Panc1 (cell line): ENCODE measurements at places on chromosomes 3 and 15.

- H3K27me3 ChIP-seq = no peaks in the 10 kb centered on the region
- no peak overlapping the region for H3K27ac ChIP-seq
- no peak overlapping the region for H3K4me3 ChIP-seq
- H3K4me1 ChIP-seq = no peaks in the 10 kb centered on the region
- H3K36me3 ChIP-seq = no peaks in the 10 kb centered on the region
- DNase-seq = no peak
Measured at GRCh38 chr3:56758539-56758981, 43.2 kb downstream of the ARHGEF3 start.

GRCh38 chr3:127120851-127121647 is 71.9 kb upstream of the PRR23E start:
- no peak overlapping the region for H3K4me3 ChIP-seq
- no peak for DNase-seq
- no peaks in the 10 kb centered on the region for H3K4me1 ChIP-seq
- peaks cover 10% of the 10 kb centered on the region for H3K27me3 ChIP-seq

DNA sequence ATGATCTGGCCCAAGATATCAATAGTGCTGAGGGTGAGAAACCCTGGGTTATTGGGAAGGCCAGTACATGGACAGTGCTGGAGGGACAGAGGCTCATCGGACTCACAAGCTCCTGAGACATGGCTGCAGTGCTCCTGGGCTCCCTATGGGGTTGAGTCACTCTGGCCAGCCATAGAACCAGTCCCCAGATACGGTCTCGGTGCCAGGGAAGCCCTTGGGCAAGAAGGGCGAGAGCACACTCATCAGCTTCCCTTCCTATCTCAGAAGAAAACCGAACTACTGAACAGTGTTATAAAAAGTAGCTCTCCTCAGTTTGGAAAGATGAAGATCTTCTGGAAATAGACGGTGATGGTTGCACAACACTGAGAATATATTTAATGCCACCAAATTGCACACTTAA is 34.4 kb downstream of the POC1A start:
- H3K4me1 ChIP-seq = no peaks in the 10 kb centered on the region
- H3K27me3 ChIP-seq = no peaks in the 10 kb centered on the region
- DNase-seq = no peak
- H3K4me3 ChIP-seq = no peak overlapping the region
- no peak overlapping the region for H3K27ac ChIP-seq
- H3K36me3 ChIP-seq = no peaks in the 10 kb centered on the region

DNA sequence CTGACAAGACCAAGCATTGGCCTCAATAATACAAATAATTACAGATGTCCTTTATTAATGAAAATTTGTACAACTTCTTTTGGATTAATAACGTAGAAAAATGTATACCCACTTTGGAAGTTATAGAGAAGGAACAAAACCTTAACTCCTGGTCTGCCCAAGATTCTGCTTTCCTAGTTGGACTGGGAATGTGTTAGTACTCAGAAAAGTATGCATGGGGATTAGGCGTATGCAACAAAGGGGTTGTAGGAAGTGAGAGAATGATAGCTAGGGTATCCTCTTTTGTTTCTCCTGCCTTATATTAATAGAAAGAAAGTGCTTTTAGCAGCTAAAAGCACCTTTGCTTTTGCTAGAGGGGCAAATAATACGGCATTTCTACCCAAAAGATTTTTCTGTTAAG is 116.2 kb upstream of the LRRFIP2 start:
- no peak for DNase-seq
- no peak overlapping the region for H3K4me3 ChIP-seq
- no peaks in the 10 kb centered on the region for H3K27me3 ChIP-seq
- H3K36me3 ChIP-seq = peaks cover 2% of the 10 kb centered on the region; the same call in 1 of the 2 replicates

GRCh38 chr15:78879517-78880241 is 7.0 kb downstream of the MORF4L1 start:
- H3K27me3 ChIP-seq = no peaks in the 10 kb centered on the region
- H3K36me3 ChIP-seq = peaks cover 19% of the 10 kb centered on the region
- H3K4me3 ChIP-seq = no peak overlapping the region
- DNase-seq = no peak
- H3K4me1 ChIP-seq = peaks cover 49% of the 10 kb centered on the region
- no peak overlapping the region; the same call in 1 of the 2 replicates for H3K27ac ChIP-seq

- H3K36me3 ChIP-seq = no peaks in the 10 kb centered on the region
- DNase-seq = no peak
- no peaks in the 10 kb centered on the region for H3K27me3 ChIP-seq
- H3K4me1 ChIP-seq = peaks cover 21% of the 10 kb centered on the region
Measured at GRCh38 chr3:30344288-30344687, 262.1 kb upstream of the TGFBR2 start.

DNA sequence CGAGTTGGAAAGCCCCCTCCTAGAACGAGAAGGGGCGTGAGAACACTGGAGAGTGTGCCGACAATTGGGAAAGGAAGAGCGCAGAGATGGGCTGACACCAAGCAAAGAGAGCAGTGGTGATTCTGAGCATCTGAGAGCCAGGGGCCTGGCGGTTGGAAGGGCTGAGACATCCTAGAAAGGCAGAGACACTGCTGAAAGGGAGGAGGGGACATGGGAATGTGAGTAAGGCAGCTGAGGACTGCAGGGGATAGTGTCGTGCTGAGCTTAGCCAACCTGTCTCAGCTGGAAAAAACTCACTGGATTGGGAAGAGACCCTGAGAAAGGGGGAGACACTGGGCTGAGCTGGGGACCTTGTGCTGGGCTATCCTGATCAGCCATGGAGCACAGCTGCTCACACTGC is 58.1 kb upstream of the SLC6A6 start:
- H3K27ac ChIP-seq = no peak overlapping the region
- H3K27me3 ChIP-seq = no peaks in the 10 kb centered on the region
- no peaks in the 10 kb centered on the region for H3K36me3 ChIP-seq
- no peak for DNase-seq
- H3K4me1 ChIP-seq = no peaks in the 10 kb centered on the region; the same call in 1 of the 2 replicates

GRCh38 chr15:48493763-48494225 is 151.7 kb downstream of the FBN1 start:
- no peak overlapping the region for H3K4me3 ChIP-seq
- no peak for DNase-seq
- H3K36me3 ChIP-seq = no peaks in the 10 kb centered on the region
- no peaks in the 10 kb centered on the region for H3K4me1 ChIP-seq
- no peak overlapping the region for H3K27ac ChIP-seq

DNA sequence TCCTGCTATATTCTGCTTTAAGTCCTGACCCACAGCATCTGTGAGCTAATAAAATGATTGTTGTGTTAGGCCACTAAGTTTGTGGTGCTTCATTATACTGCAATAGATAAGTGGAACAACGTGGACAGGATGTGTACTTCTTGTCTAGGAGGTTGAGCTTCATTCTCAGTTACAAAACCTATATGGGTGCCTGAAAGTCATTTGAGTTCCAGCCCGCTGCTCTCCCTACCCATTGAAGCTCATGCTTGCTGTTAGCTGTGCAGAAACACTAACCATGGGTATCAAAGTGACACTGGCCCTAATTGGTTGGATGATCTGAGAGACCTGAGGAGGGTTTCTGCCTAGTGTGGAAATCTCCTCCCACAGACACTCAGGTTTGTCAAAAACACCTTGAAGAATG is 357.2 kb downstream of the PDCD6IP start:
- no peaks in the 10 kb centered on the region for H3K27me3 ChIP-seq
- no peaks in the 10 kb centered on the region for H3K36me3 ChIP-seq
- H3K27ac ChIP-seq = no peak overlapping the region
- no peak for DNase-seq
- no peak overlapping the region for H3K4me3 ChIP-seq
- no peaks in the 10 kb centered on the region for H3K4me1 ChIP-seq

GRCh38 chr3:184158404-184158803 is 3.2 kb downstream of the DVL3 start:
- peaks cover 5% of the 10 kb centered on the region; the same call in 1 of the 2 replicates for H3K36me3 ChIP-seq
- no peak for DNase-seq
- no peak overlapping the region for H3K4me3 ChIP-seq
- H3K4me1 ChIP-seq = peaks cover 15% of the 10 kb centered on the region
- no peak overlapping the region for H3K27ac ChIP-seq
- no peaks in the 10 kb centered on the region for H3K27me3 ChIP-seq

DNA sequence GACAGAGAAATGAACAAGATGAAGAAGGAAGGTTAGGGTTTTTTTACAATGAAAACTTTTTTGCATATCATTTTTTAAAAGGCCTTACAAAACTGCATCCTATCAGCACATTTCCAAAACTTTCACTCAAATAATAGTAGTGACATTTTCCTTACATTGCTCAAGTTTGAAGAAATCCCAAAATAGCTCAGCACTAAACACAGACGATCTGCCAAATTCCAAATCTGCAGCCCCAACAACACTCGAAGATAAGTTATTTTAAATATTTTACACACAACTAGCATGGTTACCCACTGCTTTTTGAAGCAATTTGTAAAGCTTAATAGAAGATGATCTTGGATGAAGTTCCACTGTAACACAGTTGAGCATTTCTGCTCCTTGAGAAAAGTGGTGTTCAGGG is 535.6 kb upstream of the ALCAM start:
- no peaks in the 10 kb centered on the region for H3K36me3 ChIP-seq
- DNase-seq = no peak
- no peak overlapping the region for H3K27ac ChIP-seq
- H3K4me1 ChIP-seq = no peaks in the 10 kb centered on the region

- no peak for DNase-seq
- H3K4me1 ChIP-seq = no peaks in the 10 kb centered on the region
- no peaks in the 10 kb centered on the region for H3K27me3 ChIP-seq
- no peak overlapping the region for H3K27ac ChIP-seq
Measured at GRCh38 chr3:147699175-147699838, 290.1 kb downstream of the ZIC1 start.

DNA sequence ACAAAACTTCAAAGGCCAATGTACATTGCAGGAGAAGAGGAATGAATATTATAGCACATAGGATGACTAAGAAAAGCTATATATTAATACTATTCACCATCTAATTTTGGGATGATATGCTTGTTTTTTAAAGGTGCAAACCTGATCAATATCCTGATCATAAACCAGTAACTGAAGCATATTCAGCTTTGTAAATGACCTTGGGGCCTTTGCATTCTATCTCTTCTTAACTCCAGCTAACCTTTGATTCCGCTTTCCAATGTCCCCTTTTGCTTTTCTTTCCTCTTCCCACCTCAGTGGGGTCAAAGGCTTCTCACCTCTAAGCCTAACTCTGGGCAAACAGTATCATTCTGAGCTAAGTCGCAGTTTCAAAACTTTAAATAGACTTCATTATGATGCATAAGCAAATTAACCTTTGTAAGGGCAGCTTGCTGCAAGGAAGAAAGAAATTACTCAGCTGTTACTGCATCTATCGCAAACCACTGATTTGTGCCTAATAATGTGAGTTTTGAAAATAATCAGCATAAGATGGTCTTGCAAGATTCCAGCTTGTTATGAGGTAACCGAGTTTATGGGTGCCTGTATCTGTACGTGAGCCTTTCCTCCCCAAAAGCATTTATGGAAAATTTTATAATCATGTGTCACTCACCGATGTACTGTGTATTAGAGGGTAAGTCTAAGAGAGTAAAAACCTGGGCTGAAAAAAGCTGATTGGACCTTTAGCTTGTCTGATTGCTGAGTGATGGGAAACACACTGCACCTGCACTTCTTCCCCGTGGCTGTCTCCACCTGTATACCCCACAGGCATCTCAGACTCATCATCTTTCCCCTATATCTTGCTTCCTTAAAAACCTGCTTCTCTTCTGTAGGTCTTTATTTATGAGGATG is 116.8 kb downstream of the TPRG1 start:
- no peaks in the 10 kb centered on the region for H3K27me3 ChIP-seq
- H3K27ac ChIP-seq = no peak overlapping the region
- DNase-seq = no peak

DNA sequence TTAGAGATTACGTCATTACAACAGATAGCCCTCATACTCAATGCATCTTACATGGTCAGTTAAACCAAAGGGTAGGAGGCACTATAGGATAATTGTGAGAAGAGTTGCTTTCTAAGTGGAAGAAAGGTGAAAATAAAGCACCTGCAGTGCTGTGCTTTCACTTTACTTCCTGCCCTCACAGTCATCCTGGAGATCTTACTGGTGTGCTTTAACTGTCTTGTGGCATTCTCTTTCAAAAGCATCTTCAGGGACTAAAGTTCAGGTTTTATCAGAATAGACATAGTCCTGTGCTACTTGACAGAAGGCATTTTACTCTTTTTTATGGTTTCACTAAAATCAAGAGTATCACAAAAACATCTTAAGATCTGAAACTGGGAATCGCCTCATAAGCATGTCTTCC is 286.6 kb downstream of the ZBTB20 start:
- no peak for DNase-seq
- H3K36me3 ChIP-seq = no peaks in the 10 kb centered on the region
- no peaks in the 10 kb centered on the region for H3K4me1 ChIP-seq
- no peak overlapping the region for H3K27ac ChIP-seq
- H3K27me3 ChIP-seq = no peaks in the 10 kb centered on the region

DNA sequence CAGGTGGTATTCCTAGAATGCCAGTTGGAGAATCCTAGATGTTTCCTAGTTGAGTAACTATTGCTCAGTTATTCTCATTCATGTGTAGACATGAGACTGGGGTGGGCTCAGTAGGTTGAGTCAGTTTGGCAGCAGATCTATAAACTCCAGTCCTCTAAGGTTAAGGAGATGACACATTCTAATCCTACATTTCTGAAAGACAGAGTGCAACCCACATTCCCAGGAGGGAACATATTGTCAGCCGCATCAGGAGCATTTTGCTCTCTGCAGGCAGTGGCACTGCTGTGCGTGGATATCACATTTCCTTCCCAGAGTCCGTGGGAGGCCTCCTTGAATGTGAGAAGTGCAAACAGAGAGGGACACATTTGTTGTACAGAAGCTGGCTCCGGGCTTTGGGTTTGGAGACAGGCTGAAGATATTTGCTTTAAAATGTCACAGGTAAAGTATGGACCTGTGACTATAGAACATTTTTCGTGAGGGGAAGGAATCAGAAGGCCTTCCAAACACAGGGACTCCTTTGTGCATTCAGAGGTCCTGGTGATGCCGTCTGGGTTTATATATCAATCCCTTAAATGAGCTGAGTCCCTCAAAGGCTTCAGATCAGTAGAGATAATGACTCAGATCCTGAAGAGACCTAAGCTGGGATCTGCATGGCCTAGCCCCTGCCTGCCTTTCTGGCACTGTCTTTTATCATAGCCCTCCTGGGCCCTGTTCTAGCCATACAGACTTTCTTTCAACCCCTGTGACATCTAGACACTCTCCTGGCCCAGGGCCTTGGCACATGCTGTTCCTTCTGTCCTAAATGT is 156.5 kb downstream of the CADPS start:
- no peak overlapping the region for H3K27ac ChIP-seq
- DNase-seq = no peak
- no peak overlapping the region for H3K4me3 ChIP-seq
